Vagina (tissue), 2 donors: ENCODE measurements at places on chromosomes 11 and 22.

- no peak for DNase-seq
Measured at GRCh38 chr11:132312701-132313111, 942.3 kb downstream of the NTM start.

GRCh38 chr11:41895081-41895480 lies 435.6 kb upstream of the LRRC4C start:
- no peak for DNase-seq

DNA sequence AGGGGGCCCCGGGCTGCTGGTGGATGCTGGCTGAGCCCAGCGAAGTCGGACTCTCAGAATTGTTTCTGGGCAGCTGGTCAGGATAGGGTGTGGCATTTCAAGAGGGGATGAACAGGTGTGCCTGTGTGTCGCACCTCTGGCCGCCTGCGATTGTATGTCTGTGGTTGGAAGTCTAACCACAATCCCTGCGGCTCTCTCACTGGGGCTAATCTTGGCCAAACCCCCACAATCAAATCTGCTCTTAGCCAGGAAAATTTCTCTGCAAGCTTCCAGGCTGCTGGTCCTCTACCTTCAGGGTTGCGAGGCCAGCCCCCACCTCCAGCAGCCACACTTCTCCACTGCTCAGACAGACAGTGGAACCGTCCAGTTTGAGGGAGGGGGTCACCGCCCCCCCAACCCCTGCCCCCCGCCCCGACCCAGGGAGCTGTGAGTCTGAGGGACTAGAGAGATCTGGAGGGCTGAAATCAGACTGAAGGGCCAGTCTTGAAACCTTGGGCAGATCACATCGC lies 953 bp downstream of the ATG16L2 start:
- DNase-seq, result no peak

GRCh38 chr11:64360448-64360921 lies 1.5 kb downstream of the RPS6KA4 start:
- no peak for DNase-seq
